ENCODE measurements at places on chromosomes 2 and 18.

- DNase-seq, result no peak
Observed at GRCh38 chr2:125874564-125874963, 781.4 kb upstream of the GYPC start.

DNA sequence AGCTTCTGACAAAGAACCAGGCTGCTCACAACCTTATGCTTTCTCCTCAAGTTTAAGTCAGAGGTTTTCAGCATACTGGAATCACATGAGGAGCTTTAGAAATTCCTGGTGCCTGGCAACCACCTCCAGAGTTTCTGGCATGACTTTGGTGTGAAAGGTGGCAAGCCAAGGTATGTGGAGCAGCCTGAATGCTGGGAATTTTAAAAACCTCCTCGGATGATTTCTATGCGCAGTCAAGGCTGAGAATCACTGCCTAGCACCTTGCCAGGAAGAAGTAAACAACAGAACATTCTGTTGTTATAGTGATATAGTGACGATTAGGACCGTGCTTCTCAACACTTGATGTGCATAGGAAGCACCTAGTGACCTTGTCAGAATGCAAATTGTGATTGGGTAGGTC is 11.7 kb downstream of the CCBE1 start:
- DNase-seq, result no peak

- DNase-seq, result no peak
Observed at GRCh38 chr2:71743995-71744675, 290.8 kb downstream of the DYSF start.

GRCh38 chr2:240628507-240628807 is 3.2 kb downstream of the GPR35 start:
- DNase-seq, result no peak

DNA sequence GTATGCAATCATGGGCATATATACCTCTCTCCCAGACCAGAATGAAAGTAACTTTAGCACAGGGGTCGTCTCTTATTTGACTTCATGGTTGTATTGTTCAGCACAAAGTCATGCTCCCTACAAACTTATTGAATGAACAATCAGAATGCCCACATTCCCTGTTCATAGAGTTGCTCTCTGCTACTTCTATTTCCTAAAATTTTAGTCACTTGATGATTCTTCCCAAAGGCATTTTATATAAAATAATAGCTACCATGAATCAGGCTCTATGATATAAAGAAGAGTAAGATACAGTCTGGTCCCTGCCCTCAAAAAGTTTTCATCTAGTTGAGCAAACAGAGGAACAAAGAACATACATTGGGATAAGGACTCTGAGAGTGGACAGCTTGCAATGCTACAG is 162.2 kb downstream of the SLC39A10 start:
- no peak for DNase-seq

GRCh38 chr2:49271060-49271606 is 116.8 kb upstream of the FSHR start:
- DNase-seq, result peak; percentile 9

DNA sequence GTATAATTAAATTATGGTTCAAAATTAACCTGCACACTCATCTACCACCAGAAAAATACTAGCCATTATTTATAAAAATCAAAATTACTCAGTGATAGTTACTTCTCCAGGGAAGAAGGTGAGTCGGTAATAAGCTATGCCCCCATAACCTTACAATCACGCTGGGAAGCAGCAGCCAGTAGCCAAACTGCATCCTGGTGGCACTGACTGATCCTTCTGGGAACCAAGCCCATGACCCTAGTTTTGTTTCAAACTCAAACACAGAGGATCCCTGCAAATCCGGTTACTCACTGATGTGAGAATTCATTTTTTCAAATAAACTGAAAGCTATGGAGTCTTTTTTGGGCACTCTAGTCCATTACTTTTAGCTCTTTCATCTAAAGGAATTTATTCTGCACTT is 88.2 kb upstream of the VWC2L start:
- no peak for DNase-seq

DNA sequence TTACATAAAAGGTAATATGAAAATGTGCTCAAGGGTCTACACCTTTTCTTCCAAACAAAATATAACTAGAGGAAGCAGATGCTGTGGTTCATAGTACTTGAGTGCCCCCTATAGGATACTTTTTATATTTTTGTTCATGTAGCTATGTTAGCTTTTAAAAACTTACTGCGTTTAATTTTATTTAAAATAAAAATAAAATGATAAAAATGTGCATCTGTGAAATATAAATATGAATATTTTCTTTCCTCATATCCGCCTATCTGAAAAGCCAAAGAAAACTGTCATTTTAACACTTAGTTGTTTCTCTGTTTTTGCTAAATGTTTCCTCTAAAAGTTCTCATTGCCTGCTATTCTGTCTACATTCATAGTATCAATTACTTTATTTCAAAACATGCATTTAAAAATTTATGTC is 9.6 kb upstream of the LRP1B start:
- DNase-seq, result no peak

- DNase-seq, result no peak
Observed at GRCh38 chr2:154587739-154588138, 110.8 kb upstream of the KCNJ3 start.

- peak; percentile 42 for DNase-seq
Observed at GRCh38 chr2:84969511-84970209, 1.3 kb upstream of the KCMF1 start.

GRCh38 chr2:100615886-100616285 is 53.1 kb downstream of the PDCL3 start:
- no peak for DNase-seq

GRCh38 chr2:122070241-122070731 is 314.8 kb downstream of the TSN start:
- no peak for DNase-seq

GRCh38 chr18:3015204-3015592 is 2.3 kb upstream of the LPIN2 start:
- DNase-seq, result no peak

DNA sequence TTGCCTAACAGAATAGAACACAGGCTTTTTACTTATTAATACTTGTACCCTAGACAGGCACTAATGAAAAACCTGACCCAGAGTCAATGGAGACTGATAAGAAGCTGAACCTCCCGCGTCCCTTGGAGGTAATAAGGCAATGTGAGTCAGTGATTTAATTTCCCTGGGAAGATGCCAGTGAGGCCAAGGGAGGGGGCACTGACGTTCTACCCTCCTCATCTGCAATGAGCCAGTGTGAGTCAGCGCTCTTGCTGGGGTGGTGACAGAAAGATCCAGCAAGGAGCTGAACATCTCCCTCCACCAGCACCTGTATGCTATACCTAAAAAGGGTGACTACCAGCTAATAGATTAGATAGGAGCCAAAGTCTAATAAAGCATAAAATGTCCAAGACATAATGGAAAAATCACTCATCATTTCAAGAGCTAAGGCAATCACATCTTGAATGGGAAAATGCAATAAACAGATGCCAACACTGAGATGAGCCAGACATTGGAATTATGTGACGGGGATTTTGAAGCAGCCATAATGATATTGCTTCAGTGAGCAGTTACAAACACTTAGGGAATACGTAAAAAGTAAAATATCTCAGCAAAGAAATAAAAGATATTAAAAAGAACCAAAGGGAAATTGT is 116.9 kb downstream of the TPGS2 start:
- DNase-seq, result no peak

DNA sequence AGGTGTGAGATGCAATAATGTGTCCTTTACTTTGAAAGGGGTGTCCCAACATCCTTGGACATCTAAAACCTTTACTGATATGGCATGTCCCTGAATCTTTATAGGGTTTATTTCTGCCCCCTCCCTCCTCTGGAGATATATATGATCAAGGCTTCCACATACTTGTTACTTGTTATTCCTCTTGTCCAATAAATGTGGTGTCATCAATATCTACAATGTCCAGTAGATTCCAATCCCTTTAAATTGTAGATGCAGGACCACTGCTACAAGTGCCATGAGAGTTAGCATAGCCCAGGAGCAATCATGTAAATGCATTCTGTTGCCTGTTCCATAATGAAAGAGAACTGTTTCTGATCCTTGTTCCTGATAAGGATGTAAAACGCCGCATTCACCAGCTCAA is 479.7 kb upstream of the MEIS1 start:
- DNase-seq, result no peak

DNA sequence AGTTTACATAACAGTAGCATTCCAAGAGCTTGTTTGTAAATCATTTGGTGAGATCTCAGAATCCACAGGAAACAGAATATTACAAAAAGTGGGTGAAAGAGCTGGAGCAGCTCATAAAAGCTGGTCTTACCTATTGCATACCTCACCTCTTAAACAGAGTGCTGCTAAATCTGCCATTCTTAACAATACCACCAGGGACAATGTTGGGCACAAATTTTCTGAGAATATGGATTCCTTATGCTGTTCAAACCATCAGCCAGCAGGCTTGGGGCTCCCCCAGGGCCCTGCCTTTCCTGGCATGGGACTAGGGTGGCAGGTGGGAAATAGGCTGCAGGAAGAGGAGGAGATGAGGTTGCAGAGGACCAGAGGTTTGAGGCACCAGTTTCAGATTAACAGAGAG is 55.6 kb downstream of the TGFA start:
- no peak for DNase-seq

- no peak for DNase-seq
Observed at GRCh38 chr2:147782141-147782930, 62.5 kb upstream of the ACVR2A start.

- no peak for DNase-seq
Observed at GRCh38 chr2:138931284-138932256, 151.4 kb upstream of the NXPH2 start.

DNA sequence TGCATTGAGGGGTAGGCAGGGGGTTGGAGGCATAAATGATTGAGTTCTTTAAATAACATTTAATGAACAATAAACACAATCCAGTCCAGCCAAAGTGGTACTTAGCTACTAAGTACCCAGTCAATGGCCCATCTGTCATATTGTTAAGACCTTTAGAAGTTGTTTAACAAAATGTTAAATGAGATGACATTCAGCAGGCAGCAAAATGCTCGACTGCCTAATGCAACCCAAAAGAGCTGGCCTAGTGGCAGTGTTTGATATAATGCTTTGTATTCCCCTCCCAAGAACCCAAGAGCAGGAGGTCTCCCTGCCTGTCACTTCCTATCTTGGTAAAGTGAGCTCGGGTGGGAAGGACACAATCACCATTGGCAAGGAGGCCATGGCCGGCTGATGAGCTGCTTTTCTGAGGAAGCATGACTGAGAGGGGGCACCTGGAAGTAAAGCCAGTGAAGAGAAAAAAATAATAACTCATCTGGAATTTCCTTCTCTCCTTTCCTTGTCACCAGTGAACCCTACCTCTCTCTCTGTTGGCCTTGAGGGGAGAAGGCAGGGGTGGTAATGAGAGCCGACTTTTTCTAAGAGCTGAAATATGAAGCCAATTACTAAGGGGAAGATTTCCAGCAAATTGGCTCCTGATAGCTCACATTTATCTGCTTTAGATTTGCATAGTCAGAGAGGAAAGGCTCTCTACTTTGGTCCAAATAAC is 140.6 kb downstream of the C1D start:
- no peak for DNase-seq

GRCh38 chr2:237649541-237650454 is 22.4 kb downstream of the LRRFIP1 start:
- DNase-seq, result no peak

DNA sequence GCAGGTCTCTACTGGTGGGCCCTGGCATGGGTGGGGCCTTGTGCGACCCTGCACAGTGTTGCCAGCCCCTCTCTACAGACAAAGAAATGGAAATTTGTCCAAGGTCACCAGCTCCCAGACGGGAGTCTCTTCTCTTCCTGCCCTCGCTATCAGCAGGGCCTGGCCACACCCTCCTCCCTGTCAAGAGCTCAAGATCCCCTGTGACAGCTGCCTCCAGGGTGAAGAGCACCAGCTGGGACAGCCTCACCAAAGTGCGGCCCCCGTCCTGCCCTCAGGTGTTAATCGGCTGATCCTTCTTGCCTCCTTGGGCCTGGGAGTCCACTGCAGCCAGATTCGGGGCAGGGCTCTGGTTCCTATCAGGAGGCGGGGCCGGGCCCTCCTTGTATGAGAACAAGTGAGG is 259.1 kb downstream of the TWIST2 start:
- DNase-seq, result peak; percentile 73

DNA sequence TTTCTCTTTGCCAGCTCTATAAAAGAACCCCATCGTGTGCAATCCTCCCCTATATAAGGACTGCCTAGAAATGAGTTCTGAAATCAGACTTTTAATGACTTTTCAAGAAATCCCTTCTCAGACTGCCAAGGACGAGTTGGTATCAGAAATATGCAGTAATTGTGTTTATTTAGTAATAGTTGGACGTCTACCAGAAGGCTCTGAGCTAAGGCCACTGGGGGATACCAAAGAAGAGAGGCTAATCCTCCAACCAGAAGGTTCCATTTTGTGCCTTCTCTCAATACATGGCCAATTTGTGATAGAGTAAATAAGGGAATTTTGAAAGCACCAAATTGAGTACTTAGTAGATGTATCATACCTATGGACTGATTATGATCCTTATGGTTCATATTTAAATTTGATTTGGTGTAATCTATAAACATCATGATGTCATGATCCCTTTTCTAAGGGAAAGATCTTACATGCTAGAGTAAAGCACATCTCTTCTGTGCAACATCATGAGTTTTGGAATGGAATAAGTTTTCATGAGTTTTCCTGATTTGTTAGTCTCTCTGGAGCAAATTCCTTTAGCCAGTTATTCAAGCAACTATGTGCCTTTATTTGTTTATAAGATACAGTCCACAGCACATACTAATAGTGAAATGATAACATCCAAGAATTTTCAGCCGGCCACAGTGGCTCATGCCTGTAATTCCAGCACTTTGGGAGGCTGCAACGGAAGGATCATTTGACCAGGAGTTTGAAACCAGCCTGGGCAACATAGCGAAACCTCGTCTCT is 82.2 kb upstream of the LTBP1 start:
- no peak for DNase-seq

- DNase-seq, result peak; percentile 30
Observed at GRCh38 chr2:221133941-221134340, 438.2 kb downstream of the EPHA4 start.

- DNase-seq, result peak; percentile 54
Observed at GRCh38 chr2:196112418-196113034, 43.9 kb upstream of the DNAH7 start.

DNA sequence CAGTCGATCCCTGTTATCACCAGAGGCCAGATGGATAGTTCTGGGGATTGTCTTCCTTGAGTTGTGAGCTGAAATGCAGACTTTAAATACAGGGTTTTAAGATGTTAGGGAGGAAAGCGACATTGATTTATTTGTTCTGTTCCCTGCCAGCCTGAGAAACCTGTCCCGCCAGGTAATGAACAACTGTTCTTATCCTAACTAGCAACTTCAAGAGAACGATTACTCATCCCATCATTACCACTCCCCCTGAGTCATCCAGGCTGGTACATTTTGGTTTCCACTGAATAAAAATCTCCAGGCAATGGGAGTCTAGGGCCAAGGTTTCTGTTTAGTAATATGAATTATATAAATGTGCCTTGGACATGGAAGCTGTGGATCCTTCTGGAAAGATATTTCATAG is 131.2 kb downstream of the LYPD6B start:
- DNase-seq, result no peak

- DNase-seq, result peak; percentile 85
Observed at GRCh38 chr2:190343536-190344275, at the start of gene INPP1. INPP1 (plus strand) TSS chr2:190343589; CDS start chr2:190360103, 16,514 bp downstream.

- no peak for DNase-seq
Observed at GRCh38 chr2:17413036-17413435, 105.2 kb downstream of the RAD51AP2 start.

All from SJCRH30 (cell line).